NCI-H1694 (cell line): ENCODE measurements at places on chromosomes 6 and 20.
A peak's percentile ranks its signal among the peaks of the same experiment; 100 is the strongest.

GRCh38 chr6:17470202-17470937 is 77.0 kb downstream of the CAP2 start:
- DNase-seq, result no peak

DNA sequence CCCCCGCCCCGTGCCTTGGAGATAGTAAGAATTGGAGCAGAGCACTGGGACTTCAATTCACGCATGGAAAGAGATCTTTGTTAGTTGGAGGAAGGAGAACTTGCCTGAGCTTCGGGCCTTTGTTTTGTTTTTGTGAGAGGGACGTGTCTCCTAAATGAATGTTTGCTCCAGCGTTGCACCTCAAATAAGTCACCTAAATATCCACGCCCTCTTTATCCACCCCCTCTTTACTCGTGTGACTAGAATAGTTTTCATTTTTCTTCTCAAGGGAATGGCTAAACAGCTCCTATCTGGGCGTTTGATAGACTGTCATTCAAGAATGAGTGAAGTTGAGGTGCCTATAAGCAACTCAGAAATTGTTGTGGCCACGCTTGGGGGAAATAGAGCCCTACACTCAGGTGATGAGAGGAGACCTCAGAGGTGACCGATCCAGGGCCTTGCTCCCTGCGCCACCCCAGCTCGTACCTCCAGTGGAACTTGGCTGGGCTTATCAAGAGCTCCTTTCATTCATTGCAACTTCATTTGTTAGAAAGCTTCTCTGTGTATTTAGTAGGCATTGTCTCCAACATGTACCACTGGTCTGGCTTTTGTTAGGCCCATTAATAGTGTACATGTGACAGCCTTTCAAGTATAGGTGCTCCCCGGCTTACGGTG is 861 bp downstream of the PCMTD2 start:
- DNase-seq, result no peak

DNA sequence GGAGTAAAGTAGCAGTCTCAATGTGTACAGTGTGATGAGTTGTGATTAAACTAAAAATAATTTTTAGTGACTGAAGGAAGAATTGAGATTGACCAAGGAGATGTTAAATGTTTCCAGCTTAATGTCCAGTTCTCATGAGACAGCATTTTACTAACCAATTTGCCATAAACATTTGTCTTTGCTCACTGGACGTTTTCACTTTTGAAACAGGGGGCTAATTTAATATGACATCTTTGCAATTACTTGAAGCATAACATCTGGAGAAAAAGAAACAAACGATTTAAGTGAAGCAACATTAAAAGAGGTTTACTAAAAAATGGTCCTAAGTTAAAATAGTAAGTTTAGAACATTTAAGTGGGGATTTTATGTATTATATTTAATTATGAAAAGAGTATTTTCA is 443.8 kb downstream of the BCKDHB start:
- DNase-seq, result no peak

GRCh38 chr6:150322466-150322871 is 46.3 kb upstream of the IYD start:
- no peak for DNase-seq

GRCh38 chr6:39962831-39963230 is 28.6 kb upstream of the MOCS1 start:
- DNase-seq, result no peak

GRCh38 chr6:160998766-160999165 is 7.2 kb downstream of the MAP3K4 start:
- DNase-seq, result no peak

GRCh38 chr6:139135578-139136545 is 982 bp downstream of the HECA start:
- no peak for DNase-seq

- no peak for DNase-seq
Measured at GRCh38 chr6:17986656-17987446, 584 bp downstream of the KIF13A start.

GRCh38 chr6:122996794-122997505 is 915 bp downstream of the CLVS2 start:
- DNase-seq, result peak; percentile 14

DNA sequence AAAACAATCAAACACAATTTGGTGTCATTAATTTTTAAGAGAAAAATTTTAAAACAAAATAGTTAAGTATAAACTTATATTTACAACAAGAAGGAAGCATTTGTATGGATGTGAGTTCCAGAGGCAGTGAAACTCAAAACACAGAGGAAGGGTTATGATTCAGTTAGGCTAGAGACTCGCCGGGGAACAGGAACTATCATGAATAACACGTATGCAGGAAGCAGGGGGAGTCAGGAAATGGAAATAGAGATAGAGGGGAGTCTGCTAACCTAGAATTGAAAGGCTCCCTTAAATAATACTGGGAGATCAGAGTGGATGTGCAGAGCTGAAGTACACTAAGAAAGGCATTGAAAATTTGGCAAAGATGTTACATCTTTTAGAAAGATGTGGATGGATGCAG is 14.2 kb upstream of the HLA-DRB1 start:
- DNase-seq, result no peak

GRCh38 chr6:146847426-146847825 is 248.7 kb downstream of the ADGB start:
- no peak for DNase-seq

GRCh38 chr6:52015953-52016352 is 71.5 kb downstream of the PKHD1 start:
- DNase-seq, result no peak

DNA sequence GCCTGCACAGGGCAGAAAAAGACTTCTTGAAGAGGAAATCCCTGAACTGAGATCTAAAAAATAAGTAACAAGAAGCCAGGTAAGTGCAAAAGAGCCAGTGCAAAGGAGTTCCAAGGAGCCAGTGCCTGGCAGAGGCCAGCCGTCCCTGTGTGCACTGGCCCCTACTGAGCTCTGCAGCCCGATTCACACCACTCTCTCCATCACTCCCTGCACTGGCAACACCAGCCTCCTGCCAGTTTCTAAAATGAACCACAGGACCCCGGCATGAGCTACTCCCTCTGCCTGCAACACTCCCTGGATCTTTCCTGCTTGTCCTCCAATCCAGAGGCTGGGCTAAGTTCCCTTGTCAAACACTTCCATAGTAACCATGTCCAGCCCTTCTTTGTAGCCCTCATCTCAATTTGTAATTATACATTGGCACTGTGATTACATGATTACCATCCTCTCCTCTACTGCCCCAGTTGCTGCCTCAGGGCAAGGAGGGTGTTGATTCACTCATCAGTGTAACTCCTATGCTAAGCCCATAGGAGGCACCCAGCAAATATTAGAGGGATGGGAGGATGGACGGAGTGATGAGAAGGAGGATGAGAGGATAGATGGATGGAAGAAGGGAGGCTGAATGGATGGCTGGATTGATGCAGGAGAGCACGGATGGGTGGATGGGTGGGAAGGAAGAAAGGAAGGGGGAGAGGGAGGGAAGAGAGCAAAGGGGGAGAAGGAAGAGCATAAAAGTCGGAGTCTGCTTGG is 49.3 kb downstream of the SIRPA start:
- DNase-seq, result no peak

DNA sequence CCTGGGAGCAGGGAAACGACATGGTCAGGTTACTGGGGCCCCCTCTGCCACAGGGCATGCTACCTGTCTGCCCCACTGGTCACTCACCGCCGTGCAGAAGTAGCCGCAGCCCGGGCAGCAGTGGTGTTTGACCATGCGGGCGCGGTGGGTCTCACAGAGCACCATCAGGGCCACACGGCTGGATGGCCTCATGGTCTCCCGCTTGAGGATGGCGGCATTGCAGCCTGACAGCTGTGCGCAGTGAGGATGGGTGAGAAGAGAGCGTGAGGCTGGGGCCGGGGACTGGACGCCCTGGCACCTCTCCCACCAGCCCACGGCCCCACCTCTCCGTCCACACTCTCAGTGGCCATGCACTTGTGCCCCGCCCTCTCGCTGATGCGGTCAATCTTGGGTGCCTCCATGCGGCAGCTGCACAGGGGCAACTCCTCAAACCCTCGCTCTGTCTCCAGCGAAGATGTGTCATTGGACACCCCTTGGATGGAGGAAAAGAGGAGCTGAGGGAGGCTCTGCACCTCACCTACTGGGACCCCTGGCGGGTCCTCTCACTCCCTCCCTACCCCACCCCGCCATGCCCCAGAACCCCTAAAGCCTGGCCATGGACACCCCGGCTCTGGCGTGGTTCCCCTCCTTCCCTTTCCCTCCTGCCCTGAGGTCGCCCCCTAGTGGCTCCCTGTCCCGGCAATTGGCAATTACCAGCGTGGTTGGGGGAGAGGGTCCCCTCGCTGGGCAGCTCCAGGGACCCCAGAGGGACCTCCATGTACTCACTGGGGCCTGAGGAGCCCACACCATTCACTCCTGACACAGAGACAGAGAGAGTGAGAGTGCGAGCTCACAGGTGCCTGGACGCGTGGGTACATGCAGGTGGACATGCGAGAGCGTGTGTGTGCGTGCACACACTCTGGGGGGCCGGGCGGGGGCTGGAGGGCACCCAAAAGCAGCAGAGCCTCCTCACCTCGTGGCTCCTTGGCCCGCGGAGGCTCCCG is 8.9 kb downstream of the EHMT2 start:
- no peak for DNase-seq

GRCh38 chr20:60851826-60852704 is 400.0 kb upstream of the CDH4 start:
- DNase-seq, result no peak

GRCh38 chr20:45835825-45836224 is 2.2 kb downstream of the SNX21 start:
- no peak for DNase-seq

- no peak for DNase-seq
Measured at GRCh38 chr6:25395731-25396130, 116.6 kb downstream of the CARMIL1 start.

DNA sequence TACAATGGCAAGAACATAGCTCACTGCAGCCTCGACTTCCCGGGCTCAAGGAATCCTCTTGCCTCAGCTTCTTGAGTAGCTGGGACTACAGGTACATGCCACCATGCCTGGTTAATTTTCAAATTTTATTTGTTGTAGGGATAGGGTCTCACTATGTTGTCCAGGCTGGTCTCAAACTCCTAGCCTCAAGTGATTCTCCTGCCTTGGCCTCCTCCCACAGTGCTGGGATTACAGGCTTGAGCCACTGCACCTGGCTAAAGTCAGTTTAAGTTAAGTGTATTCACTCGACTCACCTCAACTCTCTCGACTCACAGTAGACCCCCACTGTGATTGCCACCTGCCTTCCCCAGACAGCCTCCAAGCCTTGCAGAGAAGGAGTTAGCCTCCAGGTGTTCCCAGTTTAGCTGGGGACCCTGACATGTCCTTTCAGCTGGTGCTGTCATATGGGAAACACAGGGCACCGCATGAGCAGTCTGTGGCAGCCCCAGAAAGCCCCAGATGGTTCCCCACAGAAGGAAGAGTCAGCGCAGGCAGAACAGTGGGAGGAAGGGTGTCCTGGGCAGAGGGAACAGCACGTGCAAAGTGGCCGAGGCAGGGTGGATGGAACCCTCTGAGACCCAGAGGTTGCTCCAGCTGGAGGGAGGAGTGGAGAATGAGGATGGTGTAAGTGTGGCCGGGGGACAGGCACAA is 40.4 kb downstream of the CEBPB start:
- DNase-seq, result no peak

- no peak for DNase-seq
Measured at GRCh38 chr6:108348655-108349349, 53.9 kb downstream of the AFG1L start.

- no peak for DNase-seq
Measured at GRCh38 chr20:3661060-3661813, 2.0 kb downstream of the GFRA4 start.

GRCh38 chr6:162251257-162251656 is 476.3 kb downstream of the PRKN start:
- DNase-seq, result no peak

- DNase-seq, result peak; percentile 4
Measured at GRCh38 chr6:3516092-3516491, 59.2 kb upstream of the SLC22A23 start.

DNA sequence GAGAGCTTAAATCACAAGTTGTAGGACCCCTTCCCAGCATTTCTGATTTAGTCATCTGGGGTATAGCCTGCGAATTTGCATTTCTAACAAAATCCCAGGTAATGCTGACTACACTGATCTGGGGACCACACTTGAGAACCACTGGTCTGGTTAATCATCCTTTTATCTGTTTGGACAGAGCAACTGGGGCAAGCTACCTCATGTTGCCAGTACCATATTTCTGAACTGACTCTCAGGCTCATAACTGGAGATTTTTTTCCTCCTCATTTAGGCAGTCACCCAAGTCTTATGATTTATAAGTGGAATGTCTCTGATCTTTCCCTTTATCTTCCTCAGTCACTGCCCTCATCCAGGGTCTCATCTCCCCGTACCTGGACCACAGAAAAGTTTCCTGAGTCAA is 12.0 kb upstream of the GTF3C6 start:
- no peak for DNase-seq

- DNase-seq, result no peak
Measured at GRCh38 chr20:34544109-34544796, 14.3 kb upstream of the MAP1LC3A start.

DNA sequence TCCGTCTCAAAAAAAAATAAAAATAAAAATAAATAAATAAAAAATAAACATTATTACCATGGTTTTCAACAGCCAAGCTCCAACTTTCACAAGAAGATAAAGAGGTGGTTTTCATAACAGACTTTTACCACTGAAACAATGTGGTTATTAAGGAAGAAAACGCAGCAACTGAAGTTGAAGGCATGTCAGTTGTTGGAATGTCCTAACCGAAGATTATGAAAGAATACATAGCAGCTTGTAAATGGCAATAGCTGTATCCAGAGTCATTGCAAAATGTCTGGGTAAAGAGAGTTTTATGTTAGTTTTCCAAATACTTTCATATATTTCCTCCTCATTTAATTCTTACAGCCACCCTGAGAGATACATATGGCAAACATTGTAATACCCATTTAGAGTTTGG is 161.6 kb upstream of the MARCKS start:
- DNase-seq, result no peak

- no peak for DNase-seq
Measured at GRCh38 chr6:8143945-8144344, 41.6 kb upstream of the EEF1E1 start.

GRCh38 chr20:39291301-39291700 is 329.2 kb downstream of the DHX35 start:
- DNase-seq, result no peak

GRCh38 chr6:75830959-75831885 is 82.2 kb downstream of the MYO6 start:
- no peak for DNase-seq

DNA sequence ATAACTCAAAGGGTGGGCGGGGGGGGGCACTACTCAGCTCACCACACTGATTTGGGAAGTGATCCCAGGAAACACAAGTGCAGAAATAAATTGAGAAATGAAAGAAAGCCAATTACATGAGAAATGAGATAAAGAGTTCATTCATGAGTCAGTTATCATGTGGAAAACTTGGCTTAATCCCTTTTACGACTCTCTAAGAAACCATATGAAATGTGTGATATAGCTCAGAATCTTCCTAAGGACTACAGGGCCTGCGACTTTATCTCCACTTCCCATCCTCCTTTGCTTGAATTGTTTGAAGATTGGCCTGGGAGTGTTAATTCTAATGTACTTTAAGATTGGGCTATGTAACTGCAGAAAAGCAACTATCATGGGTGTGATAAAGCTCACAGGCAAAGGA is 3.6 kb upstream of the BTN2A2 start:
- DNase-seq, result no peak

GRCh38 chr20:58636983-58637421 is 14.1 kb upstream of the STX16 start:
- no peak for DNase-seq

- DNase-seq, result no peak
Measured at GRCh38 chr20:60589623-60590022, 631.4 kb downstream of the CDH26 start.

- DNase-seq, result no peak
Measured at GRCh38 chr6:30515106-30515505, 25.8 kb downstream of the HLA-E start.
